Bronchial smooth muscle cell (primary cell): ENCODE measurements at places on chromosomes 3 and 15. TPM values are rescaled to one million over a fixed set of nuclear protein-coding genes. Genes with fewer than 3 reads are reported as not detected.

Gene HTR3E
- total RNA-seq = not detected in 2 replicates

Gene OCA2
- total RNA-seq = not detected in 2 replicates

Gene CFAP100
- total RNA-seq = not detected in 2 replicates

Gene ZNF80
- not detected in 2 replicates for total RNA-seq

Gene PCLAF
- 11.2 and 20.8 TPM in 2 replicates for total RNA-seq
